ENCODE measurements at places on chromosomes 12 and 14.

DNA sequence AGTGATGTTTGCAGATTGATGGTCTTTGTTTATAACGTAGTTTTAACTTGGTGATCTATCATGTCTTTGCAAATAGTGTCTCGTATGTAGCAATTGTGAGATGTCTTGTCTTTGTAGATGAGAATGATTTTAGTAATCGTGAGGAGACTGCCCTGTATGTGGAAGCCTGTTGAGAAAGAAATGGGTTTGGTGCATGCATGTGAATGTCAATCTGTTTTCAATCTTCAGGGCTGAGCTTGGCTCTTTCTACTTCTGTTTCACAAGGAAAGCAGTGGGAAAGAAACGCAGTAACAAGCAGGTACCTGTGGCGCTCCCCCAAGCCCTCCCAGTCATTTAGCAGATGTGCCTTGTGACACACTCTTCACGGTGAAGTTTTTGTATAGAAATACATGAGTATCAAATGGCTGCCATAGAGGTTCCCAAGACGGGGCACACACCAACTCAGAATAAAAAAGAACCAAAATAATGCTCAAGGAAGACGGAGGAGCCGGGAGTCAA lies 342.8 kb upstream of the DDHD1 start:
- DNase-seq: no peak

DNA sequence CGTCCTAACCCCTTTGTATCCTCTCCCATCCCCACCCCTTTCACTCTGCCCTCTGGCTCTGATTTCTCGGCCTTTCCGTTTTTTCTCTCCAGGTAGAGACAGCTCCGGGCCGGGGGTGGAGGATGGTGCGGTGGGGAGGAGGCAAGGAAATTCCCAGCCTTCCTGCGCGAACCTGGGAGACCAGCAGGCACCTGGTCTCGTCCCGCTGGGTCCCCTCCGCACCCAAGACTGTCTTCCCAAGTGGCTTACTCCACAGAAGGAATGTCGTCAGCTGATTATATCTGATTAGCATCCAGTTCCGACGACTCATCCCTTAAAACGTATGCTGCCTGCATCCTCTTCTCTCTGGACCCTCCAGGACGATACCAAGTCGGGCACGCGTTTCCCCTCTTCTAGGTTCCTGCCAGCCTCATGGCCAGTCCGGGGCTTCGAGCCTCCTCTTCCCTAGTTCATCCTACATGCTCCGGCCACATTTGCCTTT lies 42.2 kb upstream of the CAPRIN2 start:
- no peak for DNase-seq

DNA sequence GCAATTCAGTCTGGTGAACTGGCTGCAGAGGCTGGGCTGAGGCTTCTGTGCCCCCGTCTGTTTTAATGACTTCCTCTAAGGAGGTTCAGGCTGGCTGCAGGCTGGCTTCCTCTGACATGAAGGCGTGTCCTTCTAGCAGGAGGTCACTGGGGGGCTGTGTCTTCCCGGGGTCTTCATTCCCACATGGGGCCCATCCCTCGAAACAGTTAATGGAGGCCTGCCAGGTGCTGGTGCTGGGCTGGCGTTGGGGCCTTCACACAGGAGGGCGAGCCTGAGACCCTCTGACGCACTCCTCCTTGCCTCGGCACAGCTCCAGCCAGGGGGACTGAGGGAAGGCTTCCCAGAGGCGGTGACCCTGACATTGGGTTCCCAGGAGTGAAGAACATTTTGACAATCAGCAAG lies 57.7 kb upstream of the DLK1 start:
- DNase-seq: no peak

GRCh38 chr14:66087231-66087630 lies 398.9 kb upstream of the CCDC196 start:
- DNase-seq: no peak

- no peak for DNase-seq
Observed at GRCh38 chr12:117027251-117028086, 71.7 kb downstream of the TESC start.
